ENCODE measurements at places on chromosomes 5 and 9.

DNA sequence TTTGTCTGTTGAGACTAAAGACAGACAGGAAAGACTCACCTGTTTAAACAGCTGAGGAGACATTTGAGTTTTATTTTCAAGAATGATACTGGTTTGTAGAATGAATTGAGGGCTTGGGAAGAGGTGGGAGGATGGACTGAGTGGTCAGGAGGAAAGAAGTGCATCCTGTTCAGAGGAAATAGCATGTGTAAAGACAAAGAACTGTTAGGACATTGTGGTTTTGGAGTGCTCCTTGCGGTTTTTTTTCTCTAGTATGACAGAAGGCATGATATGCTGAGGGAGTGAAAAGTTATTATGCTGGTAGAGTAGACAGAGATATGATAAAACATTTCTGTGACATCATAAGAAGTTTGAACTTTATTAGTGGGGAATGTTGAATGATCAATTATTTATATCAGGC, 270.7 kb upstream of the ELAVL2 start:
- no peak for DNase-seq

DNA sequence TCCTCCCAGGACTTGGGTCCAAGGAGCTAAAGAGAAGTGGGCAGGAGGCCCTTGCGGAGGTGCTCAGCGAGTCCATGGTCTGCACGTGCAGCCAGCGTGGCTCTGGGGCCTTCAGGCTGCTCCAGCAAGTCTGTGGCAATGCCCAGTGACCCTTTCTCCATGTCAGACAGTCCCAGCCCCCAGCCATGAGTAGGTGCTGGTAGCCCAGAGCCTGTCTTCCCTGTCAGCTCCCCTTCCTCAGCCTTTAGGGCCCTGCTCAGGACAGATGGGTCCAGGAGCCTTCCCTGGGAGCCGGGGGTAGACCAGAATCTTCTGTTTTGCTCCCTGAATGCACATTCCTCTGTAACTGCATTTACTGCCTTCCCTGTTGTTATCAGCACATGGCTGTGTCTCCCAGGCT, 147.2 kb upstream of the IRX2 start:
- DNase-seq, result no peak

DNA sequence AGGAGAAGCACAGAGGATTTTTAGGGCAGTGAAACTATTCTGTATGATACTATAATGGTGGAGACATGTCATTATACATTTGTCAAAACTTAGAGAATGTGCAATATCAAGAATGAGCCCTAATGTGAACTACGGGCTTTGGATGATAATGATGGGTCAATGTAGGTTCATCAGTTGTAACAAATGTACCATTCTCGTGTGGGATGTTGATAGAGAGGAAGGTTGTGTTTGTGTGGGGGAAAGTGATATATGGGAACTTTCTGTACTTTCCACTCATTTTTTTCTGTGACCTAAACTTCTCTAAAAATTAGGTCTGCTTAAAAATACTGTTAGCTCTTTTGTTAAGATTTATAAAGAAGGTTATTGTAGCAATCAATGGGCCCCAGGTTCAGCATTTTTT, 138.9 kb downstream of the SPATA31D1 start:
- DNase-seq, result no peak

- DNase-seq, result no peak
These were observed 593.5 kb downstream of the CETN3 start for GRCh38 chr5:89816038-89816437.

DNA sequence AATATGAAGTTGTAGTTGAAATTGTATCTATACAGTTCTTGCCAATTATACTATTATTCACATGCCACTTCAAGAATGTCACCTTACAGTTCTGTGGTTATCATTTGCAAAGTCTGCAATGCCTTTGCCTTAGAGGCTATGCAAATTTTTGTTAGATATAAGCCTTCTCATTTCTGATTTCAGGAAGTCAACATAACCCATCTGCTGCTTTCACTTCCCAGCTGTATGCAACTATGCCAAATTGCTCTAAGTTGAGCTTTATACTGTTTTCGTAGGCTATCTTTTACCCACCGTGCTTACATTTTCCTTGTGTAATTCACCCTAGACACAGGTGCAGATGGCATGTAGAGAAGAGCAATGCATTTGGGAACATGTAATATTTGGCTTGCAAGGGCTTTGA, 1083.0 kb downstream of the CDH9 start:
- DNase-seq, result no peak

GRCh38 chr9:127761491-127761956, 16.9 kb downstream of the SH2D3C start:
- no peak for DNase-seq

GRCh38 chr5:82297711-82298110, 19.6 kb upstream of the RPS23 start:
- DNase-seq, result no peak
